ENCODE measurements at places on chromosomes 2 and 18.
A peak's percentile ranks its signal among the peaks of the same experiment; 100 is the strongest.

GRCh38 chr2:177721818-177722567 lies 329.4 kb downstream of the AGPS start:
- DNase-seq, result no peak

GRCh38 chr2:218658671-218659257 lies 659 bp downstream of the ZNF142 start:
- no peak for DNase-seq

DNA sequence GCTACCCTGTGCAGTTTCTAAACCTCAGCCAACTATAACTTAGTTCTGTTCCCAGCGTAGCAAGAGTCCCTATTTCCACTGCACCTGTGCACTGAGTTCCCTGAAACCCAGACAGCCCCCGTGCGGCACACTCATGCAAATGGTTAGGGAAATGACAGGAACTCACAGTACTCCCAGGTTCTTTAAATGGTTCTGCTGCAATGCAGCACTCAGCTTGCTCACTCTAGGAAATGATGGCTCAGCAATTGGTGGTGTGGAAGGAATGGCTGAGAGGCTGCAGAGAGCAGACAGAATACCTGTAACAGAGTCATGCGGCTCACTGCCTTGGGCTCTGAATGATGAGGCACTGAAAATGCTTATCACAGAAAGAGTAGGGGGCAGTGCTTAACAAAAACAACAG lies 143.0 kb downstream of the RAD51AP2 start:
- DNase-seq, result no peak

DNA sequence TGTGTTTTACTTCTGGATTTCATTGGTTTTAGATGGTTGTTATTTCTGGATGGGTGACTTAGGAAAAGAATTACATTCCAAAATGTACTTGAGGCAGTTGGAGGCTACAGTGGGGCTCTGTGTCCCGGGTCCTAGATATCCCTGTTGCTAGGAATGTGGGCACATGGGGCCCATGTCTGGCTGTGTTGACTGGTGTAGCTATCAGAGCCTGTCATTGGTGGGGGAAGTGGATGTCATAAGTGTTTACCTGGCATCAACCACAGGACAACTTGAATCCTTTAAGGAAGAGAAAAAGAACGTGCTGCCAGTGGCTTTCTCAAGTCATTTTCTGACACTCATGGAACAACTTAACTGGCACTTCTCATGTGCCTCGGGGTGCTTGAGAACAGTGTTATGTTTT lies 30.4 kb downstream of the IL18R1 start:
- DNase-seq, result no peak

GRCh38 chr18:79379931-79380815 lies 15.6 kb upstream of the NFATC1 start:
- DNase-seq, result no peak

DNA sequence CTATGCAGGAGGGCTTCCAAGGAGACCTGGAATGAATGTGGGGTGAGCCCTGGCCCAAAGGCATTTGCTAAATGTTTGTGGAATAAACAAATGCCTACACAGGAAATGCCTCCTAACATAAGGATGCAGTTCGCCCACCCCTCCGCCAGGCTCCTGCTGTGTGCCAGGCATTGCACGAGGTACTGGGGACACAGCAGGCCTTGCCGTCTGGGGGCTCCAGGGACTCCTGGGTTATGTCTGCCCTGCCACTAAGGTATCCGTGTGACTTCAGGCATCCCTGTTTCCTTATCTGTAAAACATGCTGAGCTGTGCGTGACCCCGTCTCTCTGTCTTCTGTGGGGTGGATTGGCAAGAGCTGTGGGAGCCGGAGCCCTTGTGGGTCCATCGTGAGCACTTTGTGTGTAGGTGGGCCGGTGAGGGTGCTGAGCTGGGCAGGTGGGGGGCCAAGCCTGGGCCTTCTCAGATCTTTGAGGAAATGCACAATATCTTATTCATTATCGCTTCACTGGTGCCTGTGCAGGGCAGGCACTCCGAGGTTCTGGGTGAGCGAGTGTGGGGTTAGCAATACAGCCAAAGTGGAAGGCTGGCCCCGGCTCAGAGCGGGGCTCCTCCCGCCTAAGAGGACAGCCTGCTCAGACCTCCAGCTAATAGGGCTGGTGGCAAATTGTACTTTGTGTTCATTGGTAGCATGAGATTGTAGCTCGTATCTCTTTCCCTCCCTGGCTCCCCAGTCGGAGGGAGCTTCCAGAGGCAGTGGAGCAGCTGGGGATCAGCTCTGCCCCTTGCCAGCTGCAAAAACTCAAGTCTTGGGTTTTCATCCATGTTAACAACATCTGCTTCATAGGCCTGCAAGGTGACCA lies 126.8 kb downstream of the GLI2 start:
- no peak for DNase-seq

- no peak for DNase-seq
Measured at GRCh38 chr2:235729557-235729947, 235.7 kb downstream of the AGAP1 start.

DNA sequence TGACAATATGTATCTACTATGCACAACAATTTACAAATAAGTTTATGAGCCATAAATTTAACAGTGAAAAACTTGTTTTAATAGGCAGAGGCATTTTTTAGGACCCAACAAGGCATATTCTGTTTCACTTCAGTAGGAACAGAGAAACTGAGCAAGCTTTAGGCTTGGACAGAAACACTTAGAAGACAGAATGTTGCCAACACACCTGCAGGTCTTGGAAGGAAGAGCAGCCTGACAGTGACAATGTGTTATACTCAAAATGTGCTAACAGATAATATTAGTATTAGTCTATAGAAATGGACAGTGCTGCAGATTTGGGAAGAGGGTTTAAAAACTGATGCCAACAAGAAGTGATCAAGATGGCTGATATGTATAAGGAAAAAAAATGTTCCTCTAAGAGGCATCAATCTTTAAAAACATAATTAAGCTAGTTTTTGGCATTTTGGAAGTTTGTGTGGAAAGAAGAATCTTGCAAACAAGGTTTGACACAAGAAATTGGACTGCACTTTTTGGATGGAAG lies 297.1 kb upstream of the FSIP2 start:
- no peak for DNase-seq

GRCh38 chr2:68283419-68283812 lies 31.1 kb upstream of the PPP3R1 start:
- DNase-seq, result no peak

- peak; percentile 52 for DNase-seq
Measured at GRCh38 chr18:51151568-51152511, 45.6 kb downstream of the MEX3C start.

GRCh38 chr2:232563580-232563979 lies 13.1 kb downstream of the EIF4E2 start:
- no peak for DNase-seq

- no peak for DNase-seq
Measured at GRCh38 chr2:164777847-164778461, 63.7 kb downstream of the COBLL1 start.

- DNase-seq, result no peak
Measured at GRCh38 chr18:78056011-78056410, 806.4 kb downstream of the GALR1 start.

- no peak for DNase-seq
Measured at GRCh38 chr2:150214626-150215025, 272.8 kb downstream of the RND3 start.

GRCh38 chr18:39751161-39751560 lies 2185.6 kb upstream of the CELF4 start:
- no peak for DNase-seq

DNA sequence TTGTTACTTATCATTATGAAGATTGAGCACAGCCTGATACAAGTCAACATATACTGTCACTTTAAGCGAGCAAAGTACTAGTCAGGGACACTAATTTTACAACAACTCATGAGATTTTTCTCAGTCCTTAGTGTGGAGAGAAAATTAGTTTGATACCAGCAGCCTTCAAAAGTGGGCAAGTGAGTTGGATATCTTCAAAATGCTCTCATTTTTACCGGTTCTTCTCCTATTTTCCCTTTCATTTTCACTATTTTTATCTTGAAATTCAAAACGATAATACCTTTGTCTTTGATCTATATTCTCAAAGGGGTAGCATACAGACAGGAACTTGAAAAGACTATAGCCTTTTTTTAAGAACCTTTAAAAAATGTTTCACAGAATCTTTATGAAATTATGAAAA lies 52.0 kb upstream of the UBXN4 start:
- DNase-seq, result no peak

- no peak for DNase-seq
Measured at GRCh38 chr2:73963385-73964120, 21.2 kb upstream of the TET3 start.

DNA sequence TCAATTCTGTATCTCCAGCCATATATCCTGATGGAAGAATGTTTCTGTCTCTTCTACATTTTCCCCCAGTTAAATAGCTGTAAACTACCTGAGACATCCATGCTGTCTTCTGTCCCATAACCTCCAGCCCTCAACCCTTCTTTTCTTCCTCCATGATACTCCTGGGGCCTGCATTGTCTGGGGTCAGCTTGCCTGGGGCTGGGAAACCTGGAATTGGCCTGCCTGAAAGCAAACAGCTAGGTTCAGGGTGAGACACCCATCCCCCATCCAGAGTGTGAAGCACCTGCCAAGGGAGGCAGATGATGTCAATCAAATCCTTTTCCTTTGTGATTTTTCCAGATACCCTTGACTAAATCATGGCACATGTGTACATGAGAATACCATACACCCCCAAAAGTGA lies 313.7 kb upstream of the MGAT5 start:
- no peak for DNase-seq

- DNase-seq, result no peak
Measured at GRCh38 chr2:241673797-241674725, 12.6 kb downstream of the DTYMK start.

DNA sequence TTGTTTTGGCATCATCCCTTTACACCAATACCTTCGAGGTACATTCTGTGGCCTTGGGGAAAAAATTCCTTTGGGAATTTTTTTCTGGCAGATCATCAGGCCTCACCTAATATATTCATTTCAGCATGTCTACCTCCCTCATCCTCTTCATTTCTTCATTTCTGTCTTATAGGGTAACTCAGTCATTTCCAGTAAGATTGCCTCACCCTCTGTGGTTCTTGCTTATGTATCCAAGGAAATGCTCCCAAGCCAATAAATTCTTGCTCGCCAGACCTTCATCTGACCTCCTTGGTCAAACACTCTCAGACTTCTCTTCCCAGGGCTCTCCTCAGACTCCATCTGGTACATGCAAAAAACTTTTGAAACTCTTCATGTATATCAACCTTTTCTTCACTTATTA lies 265.6 kb downstream of the TMX3 start:
- DNase-seq, result no peak

- no peak for DNase-seq
Measured at GRCh38 chr18:79548621-79548985, 131.0 kb upstream of the CTDP1 start.

DNA sequence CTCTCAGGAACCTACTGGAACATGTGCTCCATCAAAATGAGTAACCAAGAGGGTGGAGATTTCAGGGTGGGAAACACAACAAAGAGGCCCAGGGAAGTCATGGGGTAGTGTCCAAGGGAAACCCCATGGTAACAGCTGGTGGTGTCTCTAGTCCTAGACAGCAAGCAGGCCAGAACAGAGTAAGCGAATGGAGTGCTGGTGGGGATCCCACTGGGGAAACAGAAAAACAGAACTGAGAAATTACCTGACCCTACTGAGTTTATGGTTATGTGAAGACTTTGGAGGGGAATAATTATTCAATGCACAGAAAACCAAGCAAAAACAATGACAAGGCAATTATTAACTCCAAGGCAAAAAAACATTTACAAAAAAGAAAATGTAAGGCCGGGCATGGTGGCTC lies 16.9 kb downstream of the ERCC3 start:
- no peak for DNase-seq

DNA sequence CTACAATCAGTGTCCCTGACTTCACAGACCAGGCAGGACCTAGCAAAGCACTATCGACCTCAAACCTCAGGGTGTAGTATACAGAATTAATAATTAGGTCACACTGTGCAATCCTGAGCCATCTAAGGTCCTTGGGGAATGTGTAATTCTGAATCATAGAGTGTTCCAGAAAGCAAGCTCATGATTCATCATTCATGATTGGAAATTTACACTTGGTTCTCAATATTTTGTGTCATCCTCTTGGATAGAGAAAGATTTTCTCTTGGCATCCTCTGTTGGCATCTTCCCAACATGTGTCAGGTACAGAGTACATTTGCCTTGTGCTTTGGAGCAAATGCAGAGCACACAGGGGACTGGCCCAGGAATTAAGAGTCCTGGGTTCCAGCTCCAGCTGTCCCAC lies 245.0 kb upstream of the NT5C1B start:
- no peak for DNase-seq

DNA sequence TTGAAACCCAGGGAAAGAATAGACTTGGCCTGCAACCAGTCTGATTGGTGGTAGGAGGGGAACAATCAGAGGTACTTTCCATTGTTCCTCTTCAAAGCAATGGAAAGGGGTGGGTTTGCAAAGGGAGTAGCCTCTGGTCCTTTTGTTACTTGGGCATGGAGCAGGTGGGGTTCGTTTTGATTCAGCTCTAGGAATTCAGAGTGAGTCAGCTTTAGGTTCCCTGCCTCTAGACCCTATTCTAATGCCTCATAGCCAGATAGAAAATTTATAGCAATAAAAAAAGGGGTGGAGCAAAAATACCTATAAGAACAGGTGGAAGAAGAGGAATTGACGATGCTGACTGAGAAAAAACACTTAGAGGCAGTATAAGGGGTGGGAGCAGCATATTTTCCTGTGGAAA lies 636.4 kb downstream of the PLCL1 start:
- DNase-seq, result no peak

- DNase-seq, result no peak
Measured at GRCh38 chr2:105915005-105915558, 170.4 kb downstream of the NCK2 start.

- DNase-seq, result no peak
Measured at GRCh38 chr2:36589230-36589630, 8.7 kb downstream of the FEZ2 start.

GRCh38 chr18:59428018-59428417 lies 69.0 kb upstream of the LMAN1 start:
- DNase-seq, result no peak

DNA sequence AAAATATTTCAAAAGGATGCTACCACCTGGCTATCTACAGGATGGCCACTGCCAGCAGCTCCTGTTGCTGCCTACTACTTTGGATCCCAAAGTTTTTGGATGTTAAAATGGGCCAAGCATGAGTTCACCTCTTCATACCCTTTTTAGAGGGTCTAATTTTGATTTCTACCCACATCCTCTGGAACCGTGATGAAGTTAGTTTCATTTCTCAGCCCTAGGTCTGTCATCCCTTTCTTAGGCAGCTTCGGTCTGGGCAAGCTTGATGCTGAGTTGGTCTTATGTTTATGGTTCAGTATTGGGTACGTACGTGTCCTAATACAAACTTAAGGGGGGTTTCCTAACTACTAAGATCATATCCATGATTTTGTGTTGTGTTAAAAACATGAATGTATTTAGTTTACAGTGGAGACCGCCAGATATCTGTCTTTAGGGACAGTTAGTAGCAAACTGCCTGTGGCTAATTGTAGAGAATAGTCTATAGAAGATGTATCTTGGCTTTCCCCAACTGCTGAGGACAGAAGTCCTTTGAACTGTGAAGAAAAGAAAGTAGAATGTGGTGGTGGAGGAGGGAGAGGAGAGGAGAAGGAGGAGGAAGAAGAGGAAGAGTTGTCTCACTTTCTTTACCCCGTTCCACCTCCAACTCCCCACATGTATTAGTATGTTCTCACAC lies 184.9 kb downstream of the UBE2E3 start:
- DNase-seq, result no peak

GRCh38 chr2:51219468-51219867 lies 187.5 kb upstream of the NRXN1 start:
- DNase-seq, result no peak

- no peak for DNase-seq
Measured at GRCh38 chr18:36889742-36890141, 60.8 kb downstream of the KIAA1328 start.

- no peak for DNase-seq
Measured at GRCh38 chr18:67359873-67360838, 156.4 kb downstream of the DSEL start.

GRCh38 chr2:34656632-34657031 lies 1057.5 kb upstream of the FAM98A start:
- no peak for DNase-seq

All from activated T-helper 1 cell treated with anti-CD3 and anti-CD28 coated beads, Interleukin-2, amount 50 U/mL, for 16 hours (primary cell).